ENCODE measurements at places on chromosomes 12 and 14. TPM values are rescaled to one million over a fixed set of nuclear protein-coding genes. Genes with fewer than 3 reads are reported as not detected.

GRCh38 chr12:95460896-95461295 lies 13.1 kb upstream of the METAP2 start:
- DNase-seq = no peak

DNA sequence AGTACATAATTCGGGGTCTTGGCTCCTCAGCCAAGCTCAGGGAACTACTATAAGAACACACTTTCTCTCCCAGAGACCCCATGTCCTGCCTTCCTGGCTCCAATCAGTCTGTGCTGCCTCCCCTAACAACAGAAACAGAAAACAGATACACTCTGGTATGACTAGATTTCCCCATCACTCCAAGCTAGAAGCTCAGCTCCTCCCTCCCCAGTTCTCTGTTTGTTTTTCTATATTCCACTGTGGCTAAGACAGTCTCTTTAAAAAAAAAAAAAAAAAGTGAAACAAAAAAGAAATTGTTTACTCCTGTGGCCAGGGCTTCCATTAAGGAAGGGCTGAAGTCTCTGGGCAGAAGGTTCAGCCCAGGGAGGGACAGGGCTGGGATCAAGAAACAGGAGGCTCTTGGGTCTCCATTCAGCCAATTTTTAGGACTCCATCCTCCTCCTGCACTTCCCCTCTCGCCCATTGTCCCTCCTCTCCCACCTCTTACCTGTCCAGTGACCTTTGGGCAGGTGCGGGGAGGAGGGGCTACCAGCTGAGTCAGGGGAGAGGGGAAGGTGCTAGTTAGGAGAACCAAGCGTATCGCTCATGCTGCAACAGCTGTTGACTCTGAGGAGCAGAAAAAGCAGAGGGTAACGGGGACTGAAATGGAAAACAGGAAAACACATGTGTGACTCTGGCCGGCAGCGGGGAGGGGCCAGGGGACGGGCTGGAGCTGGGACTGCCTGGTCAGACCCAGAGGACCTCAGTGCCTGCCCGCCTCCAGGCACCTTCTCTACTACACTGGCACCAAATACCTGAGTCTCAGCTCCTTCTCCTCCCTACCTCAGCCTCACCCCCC lies 4.1 kb upstream of the SLC7A7 start:
- DNase-seq = no peak

TOMM20L gene
- total RNA-seq = not detected

DNA sequence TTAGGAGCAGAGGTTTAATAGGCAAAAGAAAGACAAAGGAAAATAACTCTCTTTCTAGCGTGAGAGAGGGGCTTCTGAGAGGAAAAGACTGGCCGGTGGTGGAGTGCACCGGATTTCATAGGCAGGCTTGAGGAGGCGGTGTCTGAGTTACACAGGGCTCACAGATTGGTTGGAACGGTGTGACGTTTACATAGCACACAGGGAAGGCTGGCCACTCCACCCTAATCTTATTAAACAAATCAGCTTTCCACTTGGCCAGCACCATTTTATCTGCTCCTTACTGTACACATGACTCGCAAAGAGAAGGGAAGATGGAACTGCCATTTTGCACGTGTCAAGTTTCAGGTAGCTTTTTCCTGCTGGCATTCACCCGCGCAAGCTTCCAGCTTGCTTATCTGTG lies 587.7 kb downstream of the RPL10L start:
- no peak for DNase-seq

CD163 gene
- not detected for total RNA-seq

PAPOLA gene
- 144 TPM for total RNA-seq

DNA sequence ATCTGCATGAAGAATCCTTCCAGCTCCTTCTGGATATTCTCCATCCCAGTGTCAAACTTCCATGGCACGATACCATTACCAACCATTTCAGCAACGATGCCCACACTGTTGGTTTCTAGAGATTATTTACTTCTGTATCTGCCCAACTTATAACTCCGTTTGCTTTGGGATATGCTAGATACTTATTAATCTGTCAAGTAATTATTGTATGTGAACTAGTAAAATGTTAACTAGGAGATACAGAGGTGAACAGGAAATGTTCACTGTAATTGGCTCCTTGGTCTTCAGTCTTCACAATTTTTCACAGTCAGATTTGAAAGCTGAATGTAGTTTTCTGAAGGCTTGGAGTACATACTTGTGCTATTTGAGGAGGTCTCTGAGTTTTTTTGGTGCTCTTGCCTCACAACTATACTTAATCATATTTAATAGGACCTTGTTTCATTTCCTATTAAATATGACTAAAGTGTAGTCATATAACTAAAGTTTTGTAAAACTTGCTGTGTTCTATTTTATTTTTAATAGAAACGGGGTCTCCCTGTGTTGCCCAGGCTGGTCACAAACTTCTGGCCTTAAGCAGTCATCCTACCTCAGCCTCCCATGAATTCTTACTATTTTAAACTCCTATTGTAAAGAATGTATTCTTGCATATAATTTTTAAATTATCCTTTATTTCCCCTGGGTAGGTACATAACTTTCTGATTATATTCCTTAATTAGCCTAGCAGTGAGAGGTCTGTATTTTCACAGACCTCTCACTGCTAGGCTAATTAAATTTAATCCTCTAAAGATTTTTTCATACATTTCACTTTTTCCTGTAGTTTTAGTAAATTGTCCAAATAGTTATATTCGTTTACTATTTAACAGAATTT lies 79.7 kb downstream of the FGD4 start:
- DNase-seq = no peak

DNA sequence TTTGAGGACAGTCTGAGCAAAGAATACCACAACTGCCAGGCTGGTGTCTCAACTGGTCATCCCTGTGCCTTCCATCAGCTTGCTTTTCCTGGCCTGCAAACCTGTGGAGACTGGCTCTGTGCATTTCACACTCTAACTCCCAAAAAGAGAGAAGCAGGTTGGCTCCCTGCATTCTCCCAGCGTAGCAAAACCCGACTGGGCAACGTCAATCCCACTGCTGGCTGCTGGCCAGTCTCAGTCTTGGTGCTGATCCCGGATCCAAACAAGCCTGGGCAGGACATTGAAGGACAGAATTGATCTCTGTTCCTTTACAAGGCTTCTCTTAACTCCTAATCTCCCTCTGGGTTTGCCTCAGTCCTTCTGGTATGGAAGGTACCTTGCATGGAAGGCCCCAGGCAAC lies 65.4 kb downstream of the FZD10 start:
- no peak for DNase-seq

DNA sequence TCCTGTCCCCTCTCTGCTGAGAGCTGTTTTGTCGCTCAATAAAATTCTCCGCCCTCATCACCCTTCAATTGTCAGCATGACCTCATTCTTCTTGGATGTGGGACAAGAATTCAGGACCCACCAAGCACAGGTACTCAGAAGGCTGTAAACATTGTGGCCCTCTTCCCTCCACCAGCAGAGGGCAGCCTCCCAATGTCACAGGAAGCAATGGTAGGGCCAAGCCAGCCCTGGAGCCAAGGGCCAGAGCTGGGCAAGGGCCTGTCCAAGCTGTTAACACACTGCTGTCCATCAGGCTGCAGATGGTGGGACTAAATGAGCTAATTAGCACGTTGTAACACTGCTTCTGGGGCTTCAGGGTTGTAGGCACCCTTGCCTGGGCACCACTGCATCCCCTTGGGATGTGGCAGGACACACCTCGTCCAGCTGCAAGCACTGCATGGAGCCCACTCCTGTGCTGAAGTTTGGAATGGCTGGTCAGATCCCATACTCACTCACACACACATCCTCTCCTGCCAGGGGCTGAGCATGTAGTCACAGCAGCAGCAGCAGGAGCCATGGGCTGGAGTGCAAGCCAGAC lies 62.7 kb upstream of the HECTD1 start:
- no peak for DNase-seq
